NCI-H2107 (cell line): ENCODE measurements at places on chromosomes 7 and 10.

DNA sequence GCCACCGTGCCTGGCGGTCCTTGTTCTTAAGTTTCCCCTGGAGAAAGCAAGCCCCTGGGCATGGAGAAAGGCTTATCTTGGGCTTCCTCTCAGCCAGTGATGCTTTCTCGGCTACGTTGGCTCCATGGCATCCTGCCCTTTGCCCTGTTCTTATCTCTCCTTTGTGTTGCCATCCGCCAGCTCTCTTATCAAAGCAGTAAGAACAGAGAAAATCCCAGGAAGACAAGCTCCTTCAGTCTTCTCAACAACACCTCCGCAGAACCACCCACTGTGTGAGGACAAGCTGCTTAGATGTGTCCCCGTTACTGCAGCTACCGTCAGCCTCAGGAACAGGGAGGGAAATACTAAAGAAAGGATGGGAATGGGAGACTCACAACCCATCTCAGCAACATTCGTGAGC is 3.3 kb downstream of the PLEKHS1 start:
- no peak for DNase-seq

DNA sequence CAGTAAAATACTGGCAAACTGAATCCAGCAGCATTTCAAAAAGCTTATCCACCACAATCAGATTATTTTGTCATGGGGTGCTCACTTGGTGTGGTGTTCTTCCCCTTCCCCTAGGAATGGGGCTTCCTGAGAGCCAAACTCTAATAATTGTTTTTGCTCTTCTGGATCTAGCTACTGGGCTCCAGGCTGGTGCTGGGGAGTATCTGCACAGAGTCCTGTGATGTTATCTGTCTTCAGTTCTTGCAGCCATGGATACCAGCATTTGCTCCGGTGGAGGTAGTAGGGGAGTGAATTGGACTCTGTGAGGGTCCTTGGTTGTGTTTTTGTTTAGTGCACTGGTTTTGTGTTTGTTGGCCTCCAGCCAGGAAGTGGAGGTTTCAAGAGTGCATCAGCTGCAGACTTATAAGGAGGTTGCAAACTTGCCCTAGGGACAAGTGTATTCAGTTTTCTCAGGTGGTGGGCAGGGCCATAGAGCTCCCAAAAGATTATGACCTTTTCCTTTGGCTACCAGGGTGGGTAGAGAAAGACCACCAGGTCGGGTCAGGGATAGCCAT is 308.5 kb upstream of the MAGI2 start:
- DNase-seq = no peak

DNA sequence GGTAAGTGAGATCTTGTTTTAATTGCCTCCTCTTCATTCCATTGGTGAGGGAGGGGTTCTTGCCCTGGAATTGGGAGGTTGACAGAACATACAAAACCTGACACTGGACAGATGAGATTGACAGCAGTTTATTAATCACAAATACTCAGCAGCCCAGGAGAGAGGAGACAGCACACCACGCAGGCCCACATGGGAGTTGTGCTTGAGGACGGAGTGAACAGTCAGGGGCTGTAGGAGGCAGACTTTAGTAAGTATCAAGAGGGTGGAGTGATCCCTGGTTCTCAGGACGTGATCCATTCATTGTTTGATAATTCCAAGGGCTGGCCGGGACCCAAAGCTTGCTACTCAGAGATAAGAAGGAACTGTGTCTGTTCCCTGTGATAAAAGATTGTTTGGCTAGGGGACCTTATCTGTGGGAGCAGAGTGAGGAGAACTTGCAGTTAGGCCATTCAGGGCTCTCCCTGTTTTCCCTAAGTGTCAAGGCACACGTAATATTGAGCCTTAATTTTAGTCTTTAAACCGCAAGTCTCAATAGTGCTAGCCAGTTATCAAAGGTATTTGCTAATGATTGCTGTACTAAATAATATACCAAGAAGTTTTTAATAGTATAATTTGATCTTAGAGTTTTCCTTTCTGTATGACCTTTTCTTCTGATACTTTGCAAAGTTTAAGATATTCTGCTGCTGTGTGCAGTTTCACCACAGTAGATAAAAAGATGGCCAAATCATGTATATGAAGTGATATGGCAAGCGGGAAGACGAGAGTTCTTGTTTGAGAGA is 14.5 kb downstream of the CAPZA2 start:
- DNase-seq = no peak

DNA sequence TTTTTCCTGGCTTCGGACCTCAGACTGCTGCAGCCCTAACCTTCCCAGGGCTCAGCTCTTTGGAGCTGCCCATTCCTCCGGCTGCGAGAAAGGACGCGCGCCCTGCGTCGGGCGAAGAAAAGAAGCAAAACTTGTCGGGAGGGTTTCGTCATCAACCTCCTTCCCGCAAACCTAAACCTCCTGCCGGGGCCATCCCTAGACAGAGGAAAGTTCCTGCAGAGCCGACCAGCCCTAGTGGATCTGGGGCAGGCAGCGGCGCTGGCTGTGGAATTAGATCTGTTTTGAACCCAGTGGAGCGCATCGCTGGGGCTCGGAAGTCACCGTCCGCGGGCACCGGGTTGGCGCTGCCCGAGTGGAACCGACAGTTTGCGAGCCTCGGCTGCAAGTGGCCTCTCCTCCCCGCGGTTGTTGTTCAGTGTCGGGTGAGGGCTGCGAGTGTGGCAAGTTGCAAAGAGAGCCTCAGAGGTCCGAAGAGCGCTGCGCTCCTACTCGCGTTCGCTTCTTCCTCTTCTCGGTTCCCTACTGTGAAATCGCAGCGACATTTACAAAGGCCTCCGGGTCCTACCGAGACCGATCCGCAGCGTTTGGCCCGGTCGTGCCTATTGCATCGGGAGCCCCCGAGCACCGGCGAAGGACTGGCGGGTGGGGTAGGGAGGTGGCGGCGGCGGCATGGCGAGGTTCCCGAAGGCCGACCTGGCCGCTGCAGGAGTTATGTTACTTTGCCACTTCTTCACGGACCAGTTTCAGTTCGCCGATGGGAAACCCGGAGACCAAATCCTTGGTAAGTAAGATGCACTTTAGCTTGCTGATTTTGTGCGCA is at the start of gene PLXDC2:
PLXDC2 (plus strand) TSS at position 22 of the 820 bp plus-strand sequence.
- DNase-seq = no peak

- DNase-seq = no peak
These were observed 25.6 kb downstream of the GPER1 start for GRCh38 chr7:1113548-1113885.

GRCh38 chr10:112259688-112260087 is 23.5 kb upstream of the TECTB start:
- DNase-seq = no peak

GRCh38 chr10:130479926-130480325 is 343.7 kb downstream of the GLRX3 start:
- no peak for DNase-seq

DNA sequence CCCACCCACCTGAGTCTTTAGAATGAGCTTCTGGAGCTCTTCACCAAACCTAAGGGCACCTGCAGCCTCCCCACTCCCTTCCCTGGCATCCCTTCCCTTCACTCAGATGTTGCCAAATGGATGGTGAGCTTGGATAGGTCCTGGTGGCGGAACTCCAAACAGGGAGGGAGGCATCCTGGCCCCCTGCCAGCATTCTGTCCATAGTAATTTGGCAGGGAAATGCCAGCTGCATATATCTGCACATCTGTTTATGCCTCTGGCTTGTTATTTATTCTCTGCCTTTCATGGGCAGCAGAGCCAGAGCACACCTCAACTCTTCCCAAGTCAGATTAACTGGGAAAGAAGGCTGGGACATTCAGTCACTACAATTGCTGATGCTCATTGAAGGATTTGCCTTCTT is 18.1 kb downstream of the KAZALD1 start:
- no peak for DNase-seq

- DNase-seq = no peak
These were observed 107.3 kb upstream of the SHH start for GRCh38 chr7:155919391-155920067.

DNA sequence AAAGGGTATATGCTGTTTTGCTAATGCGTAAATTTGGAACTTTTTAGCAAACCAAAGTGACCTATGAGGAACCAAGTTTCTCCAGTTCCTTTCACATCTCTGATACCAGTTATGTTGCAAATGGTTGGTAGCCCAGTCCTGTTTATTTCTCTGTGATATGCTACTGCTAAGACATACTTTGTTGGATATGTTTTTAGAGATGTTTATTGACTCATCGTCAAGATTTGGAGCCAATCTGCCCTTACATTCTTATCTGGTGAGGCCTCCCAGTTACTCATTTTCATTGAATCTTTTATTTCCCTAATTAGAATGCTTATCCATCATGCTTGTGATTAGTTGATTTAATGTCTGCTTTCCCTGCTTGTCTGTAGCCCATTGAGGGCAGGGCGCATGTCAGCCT is 58.9 kb downstream of the LRGUK start:
- no peak for DNase-seq

DNA sequence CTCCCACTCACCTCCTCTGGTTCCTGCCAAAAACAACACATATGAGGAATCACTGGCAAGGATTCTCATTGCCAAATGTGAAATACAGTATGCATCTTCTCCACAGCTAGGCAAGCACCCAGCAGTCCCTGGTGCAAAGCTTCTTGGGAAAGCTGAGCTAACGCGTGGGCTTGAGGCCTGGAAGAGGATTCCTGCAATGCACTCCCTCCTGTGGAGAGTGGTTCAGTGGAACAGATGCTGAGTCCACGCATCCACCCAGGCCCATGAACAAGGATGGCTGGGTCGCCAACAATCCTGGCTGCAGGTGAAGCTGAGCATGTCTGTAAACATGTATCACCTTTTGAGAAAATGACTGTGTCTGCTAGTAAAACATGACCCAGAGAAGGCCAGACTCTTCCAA is 113.2 kb upstream of the CHST15 start:
- no peak for DNase-seq

DNA sequence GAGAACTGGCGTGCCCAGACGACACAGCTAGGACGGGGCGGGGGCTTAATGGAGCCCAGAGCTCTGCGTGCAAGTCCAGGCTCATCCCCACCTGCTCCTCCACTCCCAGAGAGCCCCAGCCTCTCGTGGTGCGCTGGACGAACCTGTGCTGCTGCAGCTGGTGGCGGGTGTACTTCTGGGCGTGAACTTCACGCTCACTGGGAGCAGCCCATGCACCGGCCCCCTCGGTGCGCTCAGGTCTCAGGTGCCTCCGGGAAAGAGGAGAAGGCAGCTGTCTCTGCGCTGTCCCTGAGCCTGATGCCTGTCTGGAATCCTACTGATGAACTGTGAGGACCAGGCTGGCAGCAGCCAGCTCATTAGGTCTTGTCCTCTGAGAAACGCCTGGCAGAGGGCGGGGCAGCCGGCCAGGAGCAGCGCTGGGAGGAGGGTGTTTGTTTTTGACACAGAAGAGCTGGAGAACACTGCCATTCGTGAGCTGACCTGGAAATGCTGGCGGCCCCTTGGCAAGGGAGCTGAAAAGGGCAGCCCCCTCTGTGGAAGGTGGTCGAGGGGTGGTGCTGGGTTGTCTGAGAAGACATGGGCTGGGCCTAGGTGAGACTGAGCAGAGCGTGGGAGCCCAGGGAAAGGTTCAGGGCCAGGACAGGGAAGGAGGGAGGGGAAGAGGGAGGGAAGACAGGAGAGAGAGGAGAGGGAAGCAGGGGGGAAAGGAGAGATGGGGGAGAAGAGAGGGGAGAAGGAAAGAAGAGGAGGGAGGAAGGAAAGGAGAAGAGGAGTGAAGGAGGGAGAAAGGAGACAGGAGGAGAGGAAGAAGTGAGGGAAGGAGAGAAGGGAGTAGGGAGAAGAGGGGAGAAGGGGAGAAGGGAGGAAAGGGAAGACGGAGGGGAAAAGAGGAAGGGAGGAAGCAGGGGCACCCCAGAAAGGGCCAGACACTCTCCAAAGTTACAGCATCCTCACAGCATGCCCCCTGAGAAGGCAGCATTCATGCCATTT is 53.5 kb upstream of the TNS3 start:
- DNase-seq = peak; percentile 42

- no peak for DNase-seq
These were observed 34.2 kb upstream of the SH2B2 start for GRCh38 chr7:102252366-102252982.

DNA sequence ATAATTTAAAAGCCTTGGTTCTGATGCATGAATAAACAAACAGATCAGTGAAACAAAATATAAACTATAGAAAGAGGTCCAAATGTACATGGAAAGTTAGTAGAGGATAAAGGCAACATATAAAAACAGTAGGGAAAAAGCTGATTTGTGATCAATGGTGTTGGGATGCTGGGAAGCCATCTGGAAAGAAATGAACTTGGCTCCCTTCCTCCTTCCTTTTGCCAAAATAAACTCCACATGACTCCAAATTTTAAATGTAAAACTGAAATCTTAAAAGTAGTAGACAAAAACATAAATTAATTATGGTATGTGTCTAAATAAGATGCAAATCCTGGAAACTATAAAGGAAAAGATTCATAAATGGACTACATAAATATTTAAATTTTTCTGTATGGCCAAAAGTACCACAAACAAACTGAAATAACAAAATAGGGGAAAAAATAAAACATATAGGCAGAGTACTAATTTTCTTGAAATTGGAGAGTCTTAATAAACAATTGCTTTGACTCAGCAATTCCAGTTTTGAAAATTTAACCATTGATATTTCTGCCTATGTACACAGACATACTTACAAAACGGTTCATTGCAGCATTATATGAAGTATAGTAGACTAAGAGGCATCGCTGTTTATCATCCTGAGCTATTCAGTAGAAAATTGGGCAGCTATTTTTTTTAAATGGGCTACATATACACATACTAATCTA is 77.0 kb upstream of the TRIM24 start:
- DNase-seq = no peak

DNA sequence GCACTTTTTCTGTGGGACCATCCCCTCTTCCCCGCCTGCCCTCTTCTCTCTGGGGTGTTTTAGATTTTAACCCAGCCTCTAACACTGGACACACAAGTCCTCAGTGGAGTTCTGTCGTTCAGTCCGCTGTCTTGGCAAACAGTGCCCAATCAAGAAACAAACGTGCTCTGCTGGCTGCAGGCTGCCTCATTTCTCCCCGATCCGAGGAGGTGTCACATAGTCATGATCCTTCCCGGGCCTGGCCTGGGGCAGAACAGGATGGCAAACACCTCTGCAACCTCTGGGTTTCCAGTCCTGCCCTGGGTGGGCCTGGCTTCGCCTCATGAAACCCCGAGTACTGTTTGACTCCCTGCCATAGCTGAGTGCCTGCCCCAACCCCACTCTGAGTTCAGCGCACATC is 110.9 kb upstream of the INSYN2A start:
- DNase-seq = no peak

- DNase-seq = no peak
These were observed 93.9 kb upstream of the TMEM106B start for GRCh38 chr7:12117170-12117569.

DNA sequence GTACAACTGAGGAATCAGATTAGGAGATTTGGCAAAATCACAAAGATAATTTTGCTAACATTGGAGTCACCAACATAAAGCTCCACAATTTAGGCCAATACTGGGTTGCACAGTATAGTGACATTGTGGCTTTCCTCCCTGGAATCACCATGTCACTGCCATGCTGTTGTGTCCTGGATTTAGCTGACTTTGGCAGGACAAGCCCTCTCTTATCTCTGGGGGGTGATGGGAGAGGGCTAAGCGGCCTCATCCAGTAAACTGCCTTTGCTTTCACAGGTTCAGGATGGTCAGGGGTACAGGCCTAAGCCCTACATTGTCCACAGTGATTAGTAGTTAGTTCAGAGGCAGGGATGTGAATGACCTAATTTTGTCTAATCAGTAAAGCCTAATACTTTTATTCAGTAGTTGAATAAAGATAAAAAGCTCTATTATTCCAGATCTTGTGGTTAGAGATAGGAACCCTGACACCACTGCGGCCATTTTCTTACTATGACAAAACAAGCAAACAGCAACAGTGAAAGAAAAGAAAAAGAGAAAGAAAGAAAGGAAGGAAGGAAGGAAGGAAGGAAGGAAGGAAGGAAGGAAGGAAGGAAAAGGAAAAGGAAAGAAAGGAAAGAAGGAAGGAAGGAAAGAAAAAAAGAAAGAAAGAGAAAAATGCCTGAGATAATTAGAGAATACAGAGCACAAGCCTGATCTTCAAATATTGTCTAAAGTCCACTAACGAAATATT is 140.1 kb downstream of the ETV1 start:
- DNase-seq = no peak
